ENCODE measurements at places on chromosomes 4 and X.
A peak's percentile ranks its signal among the peaks of the same experiment; 100 is the strongest.

- no peak for DNase-seq
- H3K4me1 ChIP-seq: no peaks in the 10 kb centered on the region
- no peak overlapping the region for H3K4me3 ChIP-seq
- no peak overlapping the region for H3K27ac ChIP-seq
- H3K27me3 ChIP-seq: no peaks in the 10 kb centered on the region
Measured at GRCh38 chr4:85302756-85303155, 172.2 kb upstream of the ARHGAP24 start.

DNA sequence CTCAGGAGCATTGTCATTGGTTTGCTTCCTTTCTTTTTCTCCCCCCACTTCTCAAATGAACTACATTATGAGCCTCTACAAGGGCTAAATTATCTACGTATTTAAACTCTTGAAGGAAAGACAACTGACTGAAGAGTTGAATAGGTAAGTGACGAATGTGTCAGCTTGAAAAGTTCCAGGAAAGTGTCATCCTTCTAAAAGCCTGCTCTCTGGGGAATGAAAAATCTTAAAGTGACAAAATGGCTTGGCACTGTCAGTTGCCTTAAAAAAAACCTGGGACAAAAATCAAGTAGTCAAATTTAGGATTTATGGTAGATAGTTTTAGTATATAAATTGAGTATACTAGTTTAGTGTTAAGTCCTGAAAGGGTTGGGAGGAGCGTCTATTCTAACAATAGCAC lies 173.9 kb upstream of the NDP start:
- H3K36me3 ChIP-seq: no peaks in the 10 kb centered on the region
- H3K4me3 ChIP-seq: no peak overlapping the region
- DNase-seq: no peak
- no peaks in the 10 kb centered on the region for H3K27me3 ChIP-seq

- H3K4me3 ChIP-seq: no peak overlapping the region
- DNase-seq: no peak
- no peak overlapping the region for H3K27ac ChIP-seq
- H3K36me3 ChIP-seq: no peaks in the 10 kb centered on the region
- no peaks in the 10 kb centered on the region for H3K4me1 ChIP-seq
- H3K27me3 ChIP-seq: no peaks in the 10 kb centered on the region
Measured at GRCh38 chr4:95426455-95426854, 122.3 kb downstream of the UNC5C start.

GRCh38 chrX:96753230-96753629 lies 68.6 kb downstream of the DIAPH2 start:
- no peak for DNase-seq
- no peaks in the 10 kb centered on the region for H3K27me3 ChIP-seq
- H3K4me3 ChIP-seq: no peak overlapping the region
- no peaks in the 10 kb centered on the region for H3K36me3 ChIP-seq
- no peak overlapping the region for H3K27ac ChIP-seq

DNA sequence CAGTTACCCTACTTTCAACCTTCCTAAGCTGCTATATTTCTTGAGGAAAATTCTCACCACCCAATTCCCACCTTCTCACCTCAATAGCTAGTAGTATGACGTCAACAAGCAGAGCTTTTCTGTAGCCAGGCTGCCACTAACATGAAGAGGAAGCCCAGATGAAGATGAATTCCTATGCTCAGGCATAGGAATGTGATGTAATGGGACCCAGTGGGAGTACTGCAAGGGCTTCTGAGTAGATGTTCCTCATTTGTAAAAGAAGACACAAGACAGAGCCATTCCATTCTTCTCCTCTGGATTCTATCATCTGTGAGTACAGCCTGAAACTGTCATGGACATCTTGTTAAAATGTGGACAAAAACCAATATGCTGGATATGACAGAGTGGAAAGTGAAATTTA lies 81.6 kb upstream of the KLF3 start:
- peak; percentile 13 for DNase-seq
- H3K27ac ChIP-seq: no peak overlapping the region
- H3K4me1 ChIP-seq: no peaks in the 10 kb centered on the region
- H3K36me3 ChIP-seq: no peaks in the 10 kb centered on the region

GRCh38 chrX:40107291-40108161 lies 9.8 kb upstream of the BCOR start:
- no peaks in the 10 kb centered on the region for H3K36me3 ChIP-seq
- no peak overlapping the region for H3K4me3 ChIP-seq
- peak overlapping the region; percentile 59 for H3K27ac ChIP-seq
- peaks cover 2% of the 10 kb centered on the region for H3K4me1 ChIP-seq

GRCh38 chrX:6777238-6778002 lies 242.5 kb upstream of the VCX3A start:
- H3K27me3 ChIP-seq: no peaks in the 10 kb centered on the region
- H3K36me3 ChIP-seq: no peaks in the 10 kb centered on the region
- no peak overlapping the region for H3K27ac ChIP-seq

DNA sequence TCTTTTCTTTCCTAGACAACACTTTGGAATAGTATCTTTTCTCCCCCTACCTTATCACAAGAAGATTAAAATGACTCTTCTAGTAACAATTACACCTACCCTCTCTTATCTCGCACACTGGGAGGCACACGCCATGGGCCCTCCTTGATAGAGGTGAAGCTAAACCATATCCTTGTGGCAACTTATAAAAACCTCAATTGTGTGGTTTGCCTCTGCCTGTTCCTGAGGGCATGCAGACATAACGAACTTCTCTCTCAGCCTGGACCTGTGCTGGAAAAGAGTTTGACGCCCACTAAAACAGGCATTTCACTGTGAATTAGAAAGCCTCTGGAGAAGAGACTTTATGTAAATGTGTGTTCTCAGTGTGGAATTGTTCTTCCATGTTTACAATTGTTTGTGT lies 141.2 kb downstream of the NDST3 start:
- H3K4me3 ChIP-seq: no peak overlapping the region
- H3K36me3 ChIP-seq: no peaks in the 10 kb centered on the region
- H3K27me3 ChIP-seq: no peaks in the 10 kb centered on the region
- no peak overlapping the region for H3K27ac ChIP-seq
- peak; percentile 90 for DNase-seq

GRCh38 chr4:102356562-102357202 lies 11.4 kb upstream of the SLC39A8 start:
- H3K4me1 ChIP-seq: no peaks in the 10 kb centered on the region
- no peaks in the 10 kb centered on the region for H3K27me3 ChIP-seq
- H3K27ac ChIP-seq: no peak overlapping the region
- no peak overlapping the region for H3K4me3 ChIP-seq
- H3K36me3 ChIP-seq: no peaks in the 10 kb centered on the region

- no peaks in the 10 kb centered on the region for H3K36me3 ChIP-seq
- H3K27ac ChIP-seq: no peak overlapping the region
Measured at GRCh38 chr4:112604589-112604988, 32.1 kb downstream of the ZGRF1 start.

GRCh38 chr4:44916411-44916810 lies 190.1 kb upstream of the GNPDA2 start:
- no peaks in the 10 kb centered on the region for H3K27me3 ChIP-seq
- no peak overlapping the region for H3K4me3 ChIP-seq
- H3K36me3 ChIP-seq: no peaks in the 10 kb centered on the region
- H3K27ac ChIP-seq: no peak overlapping the region
- no peaks in the 10 kb centered on the region for H3K4me1 ChIP-seq

- no peaks in the 10 kb centered on the region for H3K4me1 ChIP-seq
- no peaks in the 10 kb centered on the region for H3K36me3 ChIP-seq
- no peaks in the 10 kb centered on the region for H3K27me3 ChIP-seq
- no peak overlapping the region for H3K27ac ChIP-seq
Measured at GRCh38 chr4:75018811-75019479, 86.0 kb downstream of the PARM1 start.

DNA sequence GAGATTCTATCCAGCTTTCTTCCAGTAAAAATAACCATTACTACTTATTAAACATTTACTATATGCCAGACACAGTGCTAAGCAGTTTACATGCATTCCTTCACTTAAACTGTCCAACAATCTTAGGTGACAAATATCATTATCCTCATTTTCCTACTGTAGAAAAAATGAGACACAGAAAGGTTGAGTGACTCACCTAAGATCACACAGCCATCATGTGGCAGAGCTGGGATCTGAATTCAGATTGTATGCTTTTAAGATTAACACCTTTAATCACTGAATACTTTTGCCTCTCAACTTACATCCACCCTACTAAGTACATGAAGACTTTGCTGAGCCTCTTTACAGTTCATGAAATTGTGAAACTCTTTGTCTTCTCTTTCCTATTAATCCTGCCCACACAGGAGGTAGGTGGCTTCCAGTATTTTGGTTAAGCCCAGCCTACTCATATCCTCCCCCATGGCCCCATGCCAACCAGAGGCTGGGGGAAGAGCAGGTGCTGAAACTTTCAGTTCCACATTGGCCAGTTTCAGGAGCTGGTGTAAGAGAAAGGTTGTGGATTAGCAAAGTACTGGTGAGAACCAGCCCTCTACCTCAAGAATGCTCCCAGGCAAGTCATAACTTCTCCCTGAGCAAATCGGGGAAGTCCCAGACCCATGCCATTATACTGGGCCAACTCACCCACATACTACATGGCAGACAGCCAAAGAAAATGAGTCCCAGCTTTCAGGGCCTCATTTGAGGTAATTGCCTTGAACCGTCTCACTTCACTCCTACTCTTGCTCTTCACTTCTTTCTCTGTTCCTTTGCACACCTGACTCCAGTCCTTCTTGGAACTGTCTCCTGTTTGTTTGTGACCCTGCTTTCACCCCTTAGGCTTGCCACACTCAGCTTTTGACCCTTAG lies 211.1 kb downstream of the GUCY2F start:
- H3K4me3 ChIP-seq: no peak overlapping the region
- DNase-seq: no peak
- no peaks in the 10 kb centered on the region for H3K4me1 ChIP-seq

DNA sequence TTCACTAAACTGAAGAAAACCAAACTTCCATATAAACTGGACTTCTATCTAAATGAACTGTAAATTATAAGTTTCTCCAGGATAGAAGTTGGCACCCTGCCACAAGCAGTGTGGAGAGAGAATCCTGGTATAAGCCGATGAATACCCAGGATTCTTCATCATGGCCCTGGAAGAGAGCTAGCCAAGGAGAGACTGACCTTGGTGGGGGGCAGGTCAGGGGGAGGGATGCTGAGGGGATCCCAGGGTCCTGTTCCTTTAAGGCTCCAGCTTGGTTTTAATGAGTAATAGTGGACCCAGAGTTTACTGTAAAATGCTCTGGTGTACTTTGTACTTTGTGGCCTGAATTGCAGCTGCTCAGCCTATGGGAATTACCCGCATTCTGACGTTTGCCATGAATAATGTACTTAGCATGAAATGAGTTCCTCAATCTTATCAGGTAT lies 16.9 kb downstream of the RASSF6 start:
- peaks cover 9% of the 10 kb centered on the region for H3K4me1 ChIP-seq
- H3K27ac ChIP-seq: no peak overlapping the region
- no peaks in the 10 kb centered on the region for H3K36me3 ChIP-seq

- peak; percentile 87 for DNase-seq
- peak overlapping the region; percentile 65 for H3K27ac ChIP-seq
- no peaks in the 10 kb centered on the region for H3K27me3 ChIP-seq
- no peaks in the 10 kb centered on the region for H3K36me3 ChIP-seq
Measured at GRCh38 chr4:119627267-119628255, 1.0 kb downstream of the PDE5A start.

DNA sequence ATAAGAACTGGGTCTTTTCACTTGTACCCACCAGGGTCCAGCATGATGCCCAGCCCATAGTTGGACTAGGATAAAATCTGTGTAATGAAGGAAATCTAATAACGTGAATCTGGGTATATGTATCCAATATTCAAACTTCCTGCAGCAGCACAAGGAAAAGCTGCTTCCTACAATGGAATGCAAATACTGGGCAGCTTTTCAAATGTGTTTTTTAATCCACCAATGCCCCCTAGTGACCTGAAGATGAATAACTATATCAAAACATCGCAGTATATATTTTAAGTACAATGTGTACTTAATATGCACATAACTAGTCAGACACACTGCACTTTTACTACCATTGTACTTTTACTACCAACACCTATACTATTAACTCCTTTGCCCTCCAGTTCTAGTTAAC lies 5.3 kb downstream of the APOO start:
- no peaks in the 10 kb centered on the region for H3K36me3 ChIP-seq
- DNase-seq: peak; percentile 46
- H3K27me3 ChIP-seq: no peaks in the 10 kb centered on the region
- no peak overlapping the region for H3K4me3 ChIP-seq

DNA sequence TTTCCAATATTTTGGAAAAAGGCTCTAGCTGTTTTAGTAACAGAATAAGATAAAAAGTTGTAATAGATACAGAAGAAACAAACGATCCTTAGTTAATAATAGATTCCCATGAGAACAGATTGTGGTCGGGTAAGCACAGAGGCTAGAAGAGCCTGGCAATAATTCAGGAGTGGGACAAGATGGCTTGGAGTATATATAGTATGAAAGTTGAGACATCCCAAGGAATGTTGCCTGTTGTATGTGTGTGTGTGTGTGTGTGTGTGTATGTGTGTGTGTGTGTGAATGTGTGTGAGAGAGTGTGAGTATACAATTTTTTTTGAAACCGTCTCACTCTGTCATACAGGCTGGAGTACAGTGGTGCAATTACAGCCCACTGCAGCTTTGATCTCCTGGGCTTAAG lies 150.7 kb downstream of the PDGFC start:
- DNase-seq: no peak
- no peak overlapping the region for H3K4me3 ChIP-seq
- no peaks in the 10 kb centered on the region for H3K4me1 ChIP-seq
- H3K27me3 ChIP-seq: no peaks in the 10 kb centered on the region

GRCh38 chr4:94358101-94358500 lies 15.5 kb upstream of the HPGDS start:
- no peaks in the 10 kb centered on the region for H3K36me3 ChIP-seq
- no peak overlapping the region for H3K4me3 ChIP-seq
- H3K27ac ChIP-seq: no peak overlapping the region
- no peak for DNase-seq

DNA sequence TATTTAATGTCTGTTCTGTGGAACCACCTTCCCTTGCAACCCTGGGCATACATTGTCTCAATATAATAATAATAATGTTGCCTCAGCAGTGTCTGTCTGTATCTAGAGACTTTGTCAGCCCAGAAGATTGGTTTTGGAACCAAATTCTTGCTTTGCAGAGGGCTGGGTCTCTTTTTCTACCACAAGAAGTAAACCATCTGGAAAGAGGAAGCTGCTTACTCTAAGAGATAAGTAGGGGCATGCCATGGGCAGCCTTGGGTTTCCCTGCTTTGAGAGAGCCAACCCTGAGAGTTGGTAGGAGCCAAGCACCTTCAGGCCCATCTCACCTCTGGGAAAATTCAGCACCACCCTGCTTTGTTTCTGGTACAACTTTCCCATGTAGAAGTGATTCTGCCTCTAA lies 27.0 kb downstream of the TMEM31 start:
- H3K36me3 ChIP-seq: no peaks in the 10 kb centered on the region
- DNase-seq: no peak
- no peak overlapping the region for H3K27ac ChIP-seq
- H3K4me1 ChIP-seq: peaks cover 3% of the 10 kb centered on the region
- H3K4me3 ChIP-seq: no peak overlapping the region

- DNase-seq: no peak
- no peak overlapping the region for H3K27ac ChIP-seq
- no peak overlapping the region for H3K4me3 ChIP-seq
- no peaks in the 10 kb centered on the region for H3K27me3 ChIP-seq
- no peaks in the 10 kb centered on the region for H3K36me3 ChIP-seq
Measured at GRCh38 chrX:155877288-155877687, 3.9 kb upstream of the VAMP7 start.

- no peaks in the 10 kb centered on the region for H3K27me3 ChIP-seq
- no peaks in the 10 kb centered on the region for H3K36me3 ChIP-seq
- H3K4me3 ChIP-seq: no peak overlapping the region
- H3K4me1 ChIP-seq: no peaks in the 10 kb centered on the region
- no peak for DNase-seq
- H3K27ac ChIP-seq: no peak overlapping the region
Measured at GRCh38 chrX:109940411-109940810, 62.5 kb upstream of the TMEM164 start.

Measured in mesendoderm (in vitro differentiated cells).